H4 (cell line): ENCODE measurements at places on chromosomes 1 and 21. TPM values are rescaled to one million over a fixed set of nuclear protein-coding genes. Genes with fewer than 3 reads are reported as not detected.

The TTLL10 gene
- total RNA-seq, result not detected in 2 replicates

The ZYG11A gene
- total RNA-seq, result 3.1 and 4.5 TPM in 2 replicates

The NEK2 gene
- 37.0 and 53.1 TPM in 2 replicates for total RNA-seq

The CFHR2 gene
- not detected in 2 replicates for total RNA-seq

The NUF2 gene
- total RNA-seq, result 22.0 and 28.9 TPM in 2 replicates

The CITED4 gene
- total RNA-seq, result 0.14 and 0.17 TPM in 2 replicates

The ATF3 gene
- total RNA-seq, result 9.1 and 13.3 TPM in 2 replicates

The CD1D gene
- 0.64 and 2.0 TPM in 2 replicates for total RNA-seq

The SLC45A3 gene
- 4.3 and 7.1 TPM in 2 replicates for total RNA-seq

The ALG6 gene
- 33.9 and 42.3 TPM in 2 replicates for total RNA-seq

The UBE2U gene
- 0.17 TPM in 1 of 2 replicates, not detected in the other for total RNA-seq

The GBP6 gene
- total RNA-seq, result 0.10 TPM in 1 of 2 replicates, not detected in the other

The UBXN10 gene
- total RNA-seq, result not detected in 2 replicates

The CR1L gene
- total RNA-seq, result not detected in 2 replicates

The PDE4B gene
- total RNA-seq, result 7.1 and 9.4 TPM in 2 replicates

The PDE9A gene
- total RNA-seq, result 2.7 and 6.4 TPM in 2 replicates

The MASP2 gene
- total RNA-seq, result not detected in 2 replicates

The CHAF1B gene
- 12.4 and 19.2 TPM in 2 replicates for total RNA-seq

The WDR64 gene
- not detected in 2 replicates for total RNA-seq

The PRAMEF7 gene
- total RNA-seq, result not detected in 2 replicates

The CD164L2 gene
- total RNA-seq, result not detected in 2 replicates

The LCE1C gene
- not detected in 2 replicates for total RNA-seq

The MTARC1 gene
- 0.08 and 1.6 TPM in 2 replicates for total RNA-seq

The TMPRSS15 gene
- total RNA-seq, result 0.37 and 1.4 TPM in 2 replicates

The MFAP2 gene
- total RNA-seq, result 14.1 and 15.8 TPM in 2 replicates

The USH2A gene
- total RNA-seq, result 0.04 TPM in 1 of 2 replicates, not detected in the other

The CAMK1G gene
- not detected in 2 replicates for total RNA-seq

The PRAMEF14 gene
- not detected in 2 replicates for total RNA-seq

The CELA3A gene
- total RNA-seq, result not detected in 2 replicates

The LCE1D gene
- not detected in 2 replicates for total RNA-seq

The TCEA3 gene
- 0.72 and 0.76 TPM in 2 replicates for total RNA-seq

The APOBEC4 gene
- not detected in 2 replicates for total RNA-seq

The NR0B2 gene
- not detected in 2 replicates for total RNA-seq

The ARMH1 gene
- not detected in 2 replicates for total RNA-seq

The SCNM1 gene
- 31.5 and 39.7 TPM in 2 replicates for total RNA-seq

The CHRM3 gene
- 3.4 and 7.2 TPM in 2 replicates for total RNA-seq

The FAAH gene
- total RNA-seq, result 0.64 and 2.0 TPM in 2 replicates

The ARHGEF16 gene
- 0.58 and 0.97 TPM in 2 replicates for total RNA-seq

The CASQ2 gene
- not detected in 2 replicates for total RNA-seq

The SLC9C2 gene
- total RNA-seq, result not detected in 2 replicates

The TSPEAR gene
- total RNA-seq, result 0.08 TPM in 1 of 2 replicates, not detected in the other

The RABGAP1L gene
- total RNA-seq, result 10.8 and 12.7 TPM in 2 replicates

The CHTOP gene
- total RNA-seq, result 39.3 and 42.6 TPM in 2 replicates

The KIF21B gene
- total RNA-seq, result 2.1 and 2.4 TPM in 2 replicates

The LCE2A gene
- total RNA-seq, result not detected in 2 replicates

The CRP gene
- not detected in 2 replicates for total RNA-seq
